ENCODE measurements at places on chromosomes 11 and 22. TPM values are rescaled to one million over a fixed set of nuclear protein-coding genes. Genes with fewer than 3 reads are reported as not detected.

- no peak for DNase-seq
These were observed 79.7 kb upstream of the KCNQ1OT1 start for GRCh38 chr11:2779499-2779980.

DNA sequence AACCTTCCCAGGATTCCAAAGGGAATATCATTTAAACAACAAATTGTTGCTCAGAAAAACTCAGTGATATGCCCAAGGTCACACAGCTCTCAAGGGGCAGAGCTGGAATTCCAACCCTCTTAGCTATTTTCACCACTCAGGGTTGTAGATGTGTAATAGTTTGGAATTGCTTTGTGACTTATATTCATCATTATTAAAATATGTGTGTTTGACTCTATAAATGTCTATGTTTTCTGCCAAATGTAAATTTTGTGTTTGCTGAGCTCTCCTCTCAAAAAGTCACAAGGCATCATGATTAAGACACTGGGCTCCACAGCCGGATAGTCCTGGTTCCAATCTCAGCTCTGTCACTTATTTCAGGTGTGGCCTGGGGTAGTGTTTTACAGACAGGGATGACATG, 407.3 kb downstream of the TMEM135 start:
- no peak for DNase-seq

DNA sequence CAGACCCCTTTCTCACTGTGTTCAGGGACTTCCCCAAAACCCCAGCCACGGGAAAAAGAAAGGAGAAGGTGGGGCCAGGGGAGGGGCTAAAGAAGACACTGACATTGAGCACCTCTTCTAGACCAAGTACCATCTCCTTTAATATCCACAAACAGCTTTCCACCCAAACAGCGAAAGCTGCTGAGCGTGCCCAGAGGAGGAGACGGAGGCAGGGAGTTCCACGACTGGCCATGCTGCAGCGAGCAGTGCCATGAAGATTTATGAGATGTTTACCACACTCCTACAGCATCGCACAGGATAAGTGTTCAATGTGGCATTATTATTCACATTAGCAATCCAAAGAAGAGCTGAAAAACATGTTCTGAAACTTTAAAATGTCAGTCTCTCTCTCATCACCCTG, 127.4 kb downstream of the LARGE1 start:
- no peak for DNase-seq

DNA sequence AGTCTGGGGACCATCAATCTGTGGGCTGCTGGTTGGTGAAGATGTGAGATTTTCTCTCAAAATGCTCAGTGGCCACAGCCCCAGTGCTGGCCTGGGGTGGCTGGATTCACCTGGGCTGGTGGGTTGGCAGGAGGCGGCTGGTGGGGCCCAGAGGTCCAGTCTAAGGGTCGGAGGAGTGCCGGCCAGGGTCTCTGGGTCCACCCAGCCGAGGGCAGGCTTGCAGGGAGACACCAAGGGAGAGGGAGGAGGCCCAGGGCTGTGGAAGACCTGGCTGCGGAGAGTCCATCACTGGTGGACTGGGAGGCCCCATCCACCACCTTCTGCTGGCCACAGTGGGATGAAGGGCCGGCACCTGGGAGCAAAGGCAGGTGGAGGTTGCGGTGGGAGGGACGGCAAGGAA, 582 bp upstream of the SHANK3 start:
- DNase-seq: no peak

GRCh38 chr11:5280582-5281102, 10.9 kb upstream of the HBE1 start:
- no peak for DNase-seq

Gene DDIAS
- 0.22 TPM for total RNA-seq

Gene OR5A1
- not detected for total RNA-seq

Gene MN1
- 6.4 TPM for total RNA-seq

Data from cardiac septum (tissue), 1 donor.